RKO (cell line): ENCODE measurements at places on chromosomes 3 and 15.

DNA sequence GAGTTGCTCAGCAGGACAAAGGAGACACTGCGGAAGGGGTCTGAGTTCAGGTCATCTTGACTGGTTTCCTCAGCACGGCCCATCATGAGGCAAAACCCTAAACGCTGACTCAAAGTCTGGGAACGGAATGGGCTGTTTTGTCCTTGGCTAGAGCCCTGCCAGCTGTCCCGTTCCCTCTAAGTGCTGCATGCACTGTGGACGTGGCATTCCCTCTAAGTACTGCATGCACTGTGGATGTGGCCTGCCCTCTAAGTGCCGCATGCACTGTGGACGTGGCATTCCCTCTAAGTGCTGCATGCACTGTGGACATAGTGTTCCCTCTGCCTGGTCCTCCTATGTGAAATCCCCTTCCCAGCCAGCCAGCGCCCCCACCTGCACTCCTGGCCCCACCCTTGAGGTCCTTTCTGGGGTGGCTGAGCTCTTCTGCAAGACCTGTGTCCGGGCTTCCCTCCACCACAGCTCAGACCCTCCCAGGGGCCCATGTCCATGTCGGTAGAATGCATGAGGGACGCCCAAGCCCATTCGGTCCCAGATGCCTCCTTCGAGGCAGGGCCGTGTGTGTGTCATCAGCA is 36.7 kb downstream of the TM2D3 start:
- no peak for DNase-seq

DNA sequence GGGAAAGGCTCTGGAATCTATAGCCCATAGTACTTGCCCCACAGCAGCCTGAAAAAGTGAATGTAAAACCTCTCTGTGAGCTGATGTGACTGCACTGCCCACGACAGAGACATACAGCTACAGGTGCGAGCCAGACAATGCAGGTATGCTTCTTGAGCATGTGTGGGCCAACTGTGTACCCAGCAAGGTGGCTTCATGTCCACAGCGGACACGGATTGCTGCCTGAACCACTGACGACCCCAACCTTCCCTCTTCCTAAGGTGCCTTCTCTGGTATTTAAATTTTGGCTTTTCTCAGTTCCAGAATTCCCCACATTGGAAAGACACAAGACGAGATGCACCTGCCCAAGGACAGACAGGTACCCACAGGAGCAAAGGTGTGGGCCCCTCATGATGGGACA is 65.8 kb downstream of the SCN5A start:
- DNase-seq = no peak

DNA sequence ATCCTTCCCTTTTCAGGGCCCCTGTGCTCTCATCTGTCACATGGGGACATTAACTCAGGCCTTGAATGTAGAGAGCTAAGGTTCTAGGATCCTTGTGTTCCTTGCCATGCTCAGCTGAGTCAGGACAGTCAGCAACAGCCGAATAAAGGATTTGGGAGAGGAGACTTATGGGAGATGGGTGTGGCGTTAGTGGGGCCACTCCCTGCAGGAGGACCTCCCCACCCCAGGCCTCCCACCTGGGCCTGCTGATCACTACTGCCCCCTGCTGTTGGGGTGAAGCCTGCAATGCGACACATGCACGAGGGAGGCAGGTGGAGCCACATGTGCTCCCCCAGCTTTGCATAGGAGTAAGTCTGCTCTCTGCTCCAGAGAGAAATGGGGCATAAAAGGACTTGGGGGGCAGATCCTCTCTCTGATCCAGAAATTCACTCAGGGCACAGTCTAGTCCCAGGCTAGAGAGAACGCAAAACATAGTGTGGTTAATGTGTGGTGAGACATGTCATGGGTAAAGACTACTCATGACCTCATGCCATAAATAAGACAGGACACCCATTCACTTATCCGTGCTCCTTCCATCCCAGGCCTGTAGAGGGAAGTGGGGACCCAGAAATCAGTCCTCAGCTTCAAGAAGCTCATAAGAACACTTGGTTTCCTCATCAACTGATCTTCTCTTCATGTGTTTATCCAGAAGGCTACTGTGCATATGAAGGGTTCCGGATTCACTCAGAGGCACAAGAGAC is 19.4 kb downstream of the RBP1 start:
- DNase-seq = peak; percentile 14

- DNase-seq = no peak
These were observed 1043.8 kb downstream of the OTOL1 start for GRCh38 chr3:162540421-162540820.

DNA sequence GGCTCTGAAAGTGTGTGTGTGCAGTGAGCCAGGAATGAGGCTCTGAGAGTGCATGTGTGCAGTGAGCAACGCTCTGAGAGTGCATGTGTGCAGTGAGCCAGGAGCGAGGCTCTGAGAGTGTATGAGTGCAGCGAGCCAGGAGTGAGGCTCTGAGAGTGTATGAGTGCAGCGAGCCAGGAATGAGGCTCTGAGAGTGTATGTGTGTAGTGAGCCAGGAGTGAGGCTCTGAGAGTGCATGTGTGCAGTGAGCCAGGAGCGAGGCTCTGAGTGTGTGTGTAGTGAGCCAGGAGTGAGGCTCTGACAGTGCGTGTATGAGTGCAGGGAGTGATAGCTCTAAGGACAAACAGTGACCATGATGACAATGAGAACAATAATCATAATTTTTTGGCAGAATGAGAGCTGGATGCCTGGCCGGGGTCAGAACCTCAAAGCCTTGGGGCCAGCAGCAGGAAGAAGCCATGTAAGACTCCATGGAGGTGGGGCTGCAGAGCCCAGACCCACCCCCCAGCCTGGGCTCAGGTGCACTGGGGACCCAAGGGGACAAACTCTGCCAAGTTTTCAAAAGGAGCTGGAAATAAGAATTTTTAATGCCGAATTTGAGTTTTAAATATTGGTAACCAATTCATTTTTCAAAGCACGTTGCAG is 85.7 kb upstream of the PRR20G start:
- no peak for DNase-seq

GRCh38 chr15:83446904-83447709 is at the start of gene SH3GL3:
TSS of gene SH3GL3 (plus strand) at chr15:83447341. CDS start at chr15:83447534, 193 bp downstream.
- DNase-seq = no peak

- DNase-seq = no peak
These were observed 431.1 kb downstream of the MFSD1 start for GRCh38 chr3:159232966-159233365.
